ENCODE measurements at places on chromosomes 6 and 20.

GRCh38 chr6:105884426-105884825 lies 201.7 kb upstream of the PRDM1 start:
- DNase-seq: no peak

DNA sequence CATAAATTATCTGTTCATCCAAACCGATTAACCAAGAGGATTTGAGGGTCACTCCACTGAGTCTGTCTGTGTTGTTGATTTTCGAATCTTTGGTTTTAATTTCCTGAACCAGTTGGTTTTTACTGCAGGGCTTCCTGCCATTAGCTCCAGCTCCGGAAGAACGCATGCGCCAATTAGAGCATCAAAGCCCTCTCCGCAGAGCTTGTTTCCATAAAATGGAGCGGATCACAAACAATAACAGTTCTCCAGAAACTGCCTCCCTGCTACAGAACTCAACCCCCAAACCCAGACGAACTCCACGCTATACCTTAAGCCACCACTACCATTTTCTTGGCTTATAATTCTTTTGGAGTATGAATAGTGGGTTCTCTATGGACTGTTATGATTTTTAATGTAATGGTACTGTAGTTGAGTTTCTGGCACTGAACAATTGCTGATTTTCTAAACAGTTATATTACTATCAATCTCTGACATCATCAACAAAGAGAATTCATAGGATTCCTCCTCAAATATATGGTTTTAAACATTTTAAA lies 13.8 kb downstream of the TFAP2A start:
- no peak for DNase-seq

DNA sequence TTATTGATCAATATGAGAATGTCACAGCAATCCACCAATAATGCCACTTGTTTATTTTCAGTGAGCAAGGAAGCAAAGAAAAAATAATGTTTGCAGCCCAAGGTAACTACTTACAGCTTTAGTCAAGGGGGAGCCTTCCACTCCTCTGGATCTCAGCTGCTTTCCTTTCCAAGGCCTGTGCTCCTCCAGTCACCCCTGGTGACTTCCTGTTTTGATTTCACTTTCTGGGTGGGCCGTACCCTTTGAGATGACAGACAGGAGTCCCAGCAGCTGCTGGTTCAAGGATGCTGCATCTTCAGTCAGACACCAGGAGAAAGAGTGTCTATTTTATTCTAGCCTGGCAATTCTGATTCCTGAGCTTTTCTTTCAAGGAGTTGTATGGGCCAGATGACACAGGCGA lies 5.6 kb upstream of the VNN2 start:
- DNase-seq: no peak

DNA sequence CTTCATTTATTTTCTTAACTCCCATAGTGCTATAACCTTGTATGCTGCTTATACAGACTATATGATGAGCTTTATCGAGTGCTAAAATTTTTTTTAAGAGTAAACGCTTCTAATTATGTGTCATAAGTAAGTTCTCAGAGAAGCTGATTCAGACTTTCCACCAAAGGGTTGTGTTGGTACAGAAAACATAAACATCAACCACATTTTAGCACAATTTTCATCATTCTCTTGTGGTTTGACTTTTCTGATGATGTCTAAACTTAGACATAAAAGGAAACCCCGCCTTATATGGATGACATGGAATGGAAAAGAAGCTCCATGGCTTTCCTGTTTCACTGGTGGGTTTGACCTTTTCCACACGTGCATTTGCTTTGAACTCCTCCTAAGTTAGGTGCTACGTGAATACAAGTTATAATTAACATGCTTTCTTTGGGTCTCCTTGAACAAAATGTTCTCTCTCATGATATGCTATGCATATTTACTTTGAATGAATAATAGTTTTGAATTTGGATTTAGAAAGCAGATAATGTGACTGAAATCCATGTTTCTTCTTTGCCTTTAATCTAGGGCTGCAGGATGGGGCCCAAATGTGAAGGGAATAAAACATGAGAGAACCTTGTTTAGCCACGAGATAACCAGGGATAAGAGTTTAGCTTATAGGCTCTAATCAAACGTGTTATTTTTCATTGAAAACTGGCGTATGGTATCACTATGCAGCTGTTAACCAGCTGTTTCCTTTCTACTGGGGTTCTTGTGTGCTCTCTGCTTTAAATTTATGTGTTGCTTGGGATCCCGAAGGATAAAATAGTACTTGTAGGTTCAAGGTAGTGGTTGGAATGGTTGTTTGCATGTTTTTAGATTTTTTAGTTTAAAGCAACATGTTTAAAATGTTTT lies 127.1 kb upstream of the AHI1 start:
- DNase-seq: no peak

DNA sequence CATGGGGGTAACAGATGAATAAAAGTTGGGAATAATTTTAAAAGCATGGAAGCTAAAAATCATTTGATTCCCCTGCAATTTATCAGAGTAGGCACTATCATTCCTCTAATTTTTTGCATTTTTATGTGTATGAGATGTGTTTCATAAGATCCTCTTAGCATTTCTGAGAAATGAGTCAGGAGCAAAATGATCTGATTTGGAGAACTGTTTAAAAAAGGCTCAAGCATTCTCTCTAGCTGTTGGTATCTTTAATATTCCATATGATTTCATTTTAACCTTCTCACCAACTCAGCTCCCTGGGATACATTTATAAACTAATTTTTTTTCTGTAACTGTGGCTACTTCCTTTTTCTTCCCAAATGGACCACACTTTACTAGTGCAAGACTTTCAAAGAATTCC lies 60.9 kb downstream of the MCHR2 start:
- peak; percentile 48 for DNase-seq

DNA sequence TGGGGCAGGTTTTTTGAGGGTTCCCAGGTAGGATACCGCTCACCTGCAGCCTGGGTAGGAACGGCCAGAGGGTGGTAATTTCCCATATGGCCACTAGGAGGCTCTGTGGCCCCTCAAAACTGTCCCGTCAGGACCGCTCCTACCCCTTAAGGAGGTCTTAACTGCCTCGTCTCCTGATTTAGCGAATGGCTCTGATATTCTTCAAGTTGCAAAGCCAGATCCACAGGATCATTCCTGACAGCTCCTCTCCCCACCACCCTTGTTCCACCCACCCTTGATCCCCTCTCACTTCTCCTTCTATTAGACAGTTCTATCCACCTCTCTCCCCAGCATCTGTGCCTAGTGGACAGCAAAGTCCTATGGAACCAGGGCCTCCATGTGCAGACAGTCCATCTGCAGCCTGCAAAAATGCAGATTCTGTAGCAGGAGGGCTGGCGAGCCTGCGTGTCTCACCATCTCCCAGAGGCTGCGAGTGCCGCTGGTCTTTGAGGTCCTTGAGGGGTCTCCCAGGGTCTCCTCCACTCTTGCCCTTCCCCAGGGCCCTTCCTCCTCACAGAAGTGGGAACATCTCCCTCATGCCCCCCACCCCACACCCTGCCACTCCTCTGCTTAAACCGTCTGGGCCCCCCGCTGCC lies 34.3 kb upstream of the ZBP1 start:
- DNase-seq: no peak

GRCh38 chr20:45946149-45946970 lies 11.9 kb downstream of the PCIF1 start:
- no peak for DNase-seq

GRCh38 chr6:137890983-137891537 lies 24.0 kb downstream of the TNFAIP3 start:
- no peak for DNase-seq

DNA sequence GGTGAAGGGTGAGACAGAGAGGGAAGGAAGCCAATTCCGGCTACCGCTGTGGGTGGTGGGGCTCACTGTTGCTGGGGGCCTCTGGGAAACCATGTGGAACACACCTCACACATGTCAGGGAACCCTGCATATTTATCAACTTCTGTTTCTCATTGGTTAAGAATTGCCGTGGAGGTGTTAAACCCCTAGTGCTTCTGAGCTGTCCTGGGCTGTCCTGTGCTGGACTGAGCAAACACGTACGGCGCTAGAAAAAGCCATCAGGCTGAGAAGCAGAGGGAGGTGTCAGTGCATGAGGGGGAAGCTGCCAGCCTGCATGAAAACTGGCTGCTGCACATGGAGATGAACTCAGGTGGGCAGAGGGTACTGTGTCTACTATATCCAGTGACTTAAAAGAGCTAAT lies 103.9 kb upstream of the JAG1 start:
- no peak for DNase-seq

DNA sequence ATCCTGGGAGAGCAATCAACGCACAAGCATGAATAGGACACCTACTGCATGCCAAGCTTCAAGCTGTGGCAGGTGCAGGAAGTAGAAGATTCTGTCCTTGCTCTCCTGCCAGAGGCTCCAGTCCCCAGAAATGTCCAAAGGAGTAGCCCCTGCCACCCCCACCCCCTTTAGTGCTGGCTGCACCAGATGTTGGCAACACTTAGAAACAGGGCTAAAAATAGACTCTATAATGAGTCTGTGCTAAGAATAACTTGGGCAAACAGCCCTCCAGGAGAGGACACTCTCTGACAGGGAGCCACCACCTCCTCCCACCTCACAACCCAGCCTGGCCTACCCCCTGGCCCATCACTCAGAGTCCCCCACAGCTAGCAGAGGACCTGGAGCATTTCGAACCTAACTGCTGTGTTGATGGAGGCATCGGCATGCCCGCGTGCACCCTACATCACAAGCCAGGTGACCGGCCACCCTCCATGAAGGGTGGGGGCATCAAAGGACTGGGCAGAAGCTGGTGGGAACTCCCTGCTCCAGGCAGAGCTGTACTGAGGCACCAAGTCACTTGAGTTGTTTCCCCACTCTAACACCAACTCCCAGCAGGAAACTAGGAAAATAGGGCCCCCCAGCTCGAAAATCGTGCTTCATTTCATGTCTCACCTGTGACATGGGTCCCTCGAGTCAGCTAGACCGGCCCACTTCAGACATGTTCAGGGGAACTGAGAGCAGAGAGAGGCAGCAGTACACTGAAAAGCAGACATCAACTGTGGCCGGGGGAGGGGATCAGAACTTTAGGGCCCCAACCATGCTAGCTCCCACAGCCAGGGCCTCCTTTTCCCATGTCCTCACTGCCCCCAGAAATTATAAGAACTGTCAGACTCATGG lies 18.7 kb downstream of the TFEB start:
- DNase-seq: no peak

- no peak for DNase-seq
Observed at GRCh38 chr6:105326216-105326615, 76.7 kb downstream of the PREP start.

- DNase-seq: no peak
Observed at GRCh38 chr6:101263596-101263995, 129.9 kb upstream of the GRIK2 start.

- no peak for DNase-seq
Observed at GRCh38 chr6:7004581-7005297, 103.0 kb upstream of the RREB1 start.

Measured in AG09309 (cell line).